Pancreas (tissue), 10 donors: ENCODE measurements at places on chromosomes 12 and 14. TPM values are rescaled to one million over a fixed set of nuclear protein-coding genes. Genes with fewer than 3 reads are reported as not detected.

The OTX2 gene
- not detected for total RNA-seq

- H3K4me3 ChIP-seq, result no peak overlapping the region
- H3K36me3 ChIP-seq, result no peaks in the 10 kb centered on the region
- no peaks in the 10 kb centered on the region for H3K4me1 ChIP-seq
- no peaks in the 10 kb centered on the region for H3K27me3 ChIP-seq
Observed at GRCh38 chr12:109448707-109449390, 28.3 kb downstream of the KCTD10 start.

The GALNT9 gene
- total RNA-seq, result not detected

The GMPR2 gene
- 31.9 TPM for total RNA-seq

The OR9K2 gene
- total RNA-seq, result not detected

DNA sequence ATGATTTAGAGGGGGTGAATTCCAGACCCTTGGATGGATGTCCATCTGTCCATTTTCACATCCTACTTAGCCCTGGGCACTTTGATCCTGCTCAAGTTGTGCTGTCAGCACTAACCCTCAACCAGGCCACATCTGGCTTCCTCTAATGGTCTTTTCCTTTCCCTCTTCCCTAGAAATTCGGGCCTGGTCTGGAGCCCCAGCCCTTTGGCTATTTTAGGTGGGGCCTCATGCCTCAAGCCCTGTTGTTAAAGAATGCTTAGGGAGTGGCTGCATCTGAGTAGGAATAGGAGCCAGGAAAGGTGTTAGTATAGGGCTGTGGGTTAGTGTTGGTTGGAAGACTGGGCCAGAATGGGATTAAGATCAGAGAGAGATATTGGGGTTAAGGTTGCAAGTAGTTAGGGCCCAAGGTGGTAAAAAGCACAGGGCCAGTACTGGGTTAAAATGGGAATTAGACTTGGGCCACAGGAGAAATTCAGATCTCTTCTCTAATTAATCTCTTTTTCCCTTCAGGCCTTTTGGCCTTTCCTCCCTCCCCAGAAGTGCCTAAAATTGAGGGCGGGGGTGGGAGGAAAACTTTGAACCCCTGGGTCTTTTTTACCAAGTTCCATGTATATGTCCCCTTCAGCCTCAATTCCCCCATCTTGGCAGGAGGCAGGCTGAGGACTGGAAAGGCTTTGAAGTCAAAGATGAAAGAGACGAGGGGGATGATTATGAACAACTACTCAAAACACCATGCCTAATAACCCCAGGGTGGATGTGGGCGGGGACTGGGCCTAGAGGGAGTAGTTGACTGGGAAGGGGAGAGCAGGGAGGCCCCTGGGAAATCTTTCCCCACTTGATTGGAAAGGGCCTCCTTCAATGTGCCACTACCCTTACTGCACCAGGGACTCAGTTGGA lies 4.0 kb upstream of the ZNF385A start:
- no peak overlapping the region for H3K4me3 ChIP-seq
- no peaks in the 10 kb centered on the region for H3K27me3 ChIP-seq
- DNase-seq, result no peak
- no peaks in the 10 kb centered on the region for H3K4me1 ChIP-seq

The SLC16A7 gene
- 28.2 TPM for total RNA-seq

The TAS2R7 gene
- total RNA-seq, result not detected

GRCh38 chr14:100190126-100190525 lies 30.7 kb upstream of the DEGS2 start:
- no peaks in the 10 kb centered on the region for H3K27me3 ChIP-seq
- H3K4me1 ChIP-seq, result no peaks in the 10 kb centered on the region
- no peaks in the 10 kb centered on the region for H3K36me3 ChIP-seq
- no peak overlapping the region for H3K4me3 ChIP-seq
- no peak for DNase-seq
- H3K27ac ChIP-seq, result no peak overlapping the region

The NEUROD4 gene
- total RNA-seq, result not detected

DNA sequence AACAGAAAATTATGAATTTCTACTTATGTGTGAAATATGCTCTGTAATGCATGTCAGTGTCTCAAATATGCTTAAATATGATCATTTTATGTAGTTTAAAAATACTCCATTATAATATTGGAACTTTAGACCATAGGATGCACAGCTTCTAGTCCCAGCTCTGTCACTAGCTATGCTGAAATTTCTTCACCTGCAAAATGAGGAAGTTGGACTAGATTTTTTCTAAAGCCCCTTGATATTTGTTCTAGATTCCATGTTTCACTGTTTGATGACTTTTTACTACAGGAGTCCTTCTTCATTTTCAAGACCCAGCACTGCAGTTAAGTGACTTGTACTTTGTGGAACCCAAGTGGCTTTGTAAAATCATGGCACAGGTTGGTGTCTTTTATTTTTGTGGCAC lies 90.1 kb downstream of the LRRK2 start:
- H3K36me3 ChIP-seq, result no peaks in the 10 kb centered on the region
- H3K4me1 ChIP-seq, result no peaks in the 10 kb centered on the region
- DNase-seq, result no peak

- no peaks in the 10 kb centered on the region for H3K36me3 ChIP-seq
- no peak overlapping the region for H3K27ac ChIP-seq
- H3K27me3 ChIP-seq, result peaks cover 8% of the 10 kb centered on the region
- H3K4me3 ChIP-seq, result no peak overlapping the region
Observed at GRCh38 chr12:83818881-83819280, 1093.7 kb downstream of the SLC6A15 start.

The RIMBP2 gene
- total RNA-seq, result 1.8 TPM

The TMEM30B gene
- total RNA-seq, result 15.9 TPM

DNA sequence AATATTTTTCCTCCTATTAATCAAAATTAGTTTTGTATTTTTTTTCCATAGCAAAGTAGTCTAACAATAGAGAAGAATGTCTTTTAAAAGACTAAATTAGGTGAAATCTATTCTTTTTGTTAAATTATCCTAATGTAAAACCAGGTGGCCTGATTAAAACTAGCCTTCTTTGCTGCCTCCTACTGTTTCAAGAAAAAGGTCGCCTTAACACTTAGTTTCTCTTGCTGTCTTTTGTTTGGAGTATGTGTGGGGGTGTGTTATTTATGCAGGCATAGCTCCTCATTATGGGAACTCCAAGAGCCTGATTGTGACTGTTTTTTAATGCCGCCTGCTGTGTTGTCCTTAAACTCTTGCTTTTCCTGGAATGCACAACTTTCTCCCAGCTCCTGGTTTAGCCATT lies 855.3 kb downstream of the DIO2 start:
- no peaks in the 10 kb centered on the region for H3K36me3 ChIP-seq
- no peaks in the 10 kb centered on the region for H3K27me3 ChIP-seq
- DNase-seq, result no peak

DNA sequence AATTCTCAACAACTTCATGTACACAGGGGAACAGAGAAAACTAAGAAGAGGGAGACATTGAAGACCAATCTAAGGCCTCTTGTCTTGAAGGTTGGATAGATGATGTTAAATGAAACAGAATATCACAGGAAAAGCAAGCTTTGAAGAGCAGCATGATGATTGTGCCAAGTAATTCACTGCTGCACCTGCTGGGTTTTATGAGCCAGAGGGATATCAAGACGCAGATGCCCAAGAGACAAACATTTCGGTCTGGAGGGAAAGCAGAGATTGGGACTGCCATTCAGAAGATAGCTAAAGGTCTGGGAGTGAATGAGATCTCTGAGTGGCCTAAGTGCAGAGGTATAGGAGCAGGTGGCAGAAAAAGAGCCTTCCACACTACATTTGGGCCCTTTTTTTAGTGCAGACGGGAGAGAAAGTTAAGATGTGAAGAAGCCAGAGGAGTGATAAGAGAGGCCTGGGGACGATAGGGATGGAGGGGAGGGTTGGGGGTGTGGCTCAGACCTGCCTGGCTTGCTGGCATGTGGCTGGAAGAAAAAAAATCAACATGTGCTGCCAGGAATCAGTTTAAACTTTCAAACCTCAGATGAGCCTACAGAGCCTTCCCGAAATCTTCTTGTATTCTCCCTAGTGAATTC lies 200.6 kb downstream of the AEBP2 start:
- H3K36me3 ChIP-seq, result no peaks in the 10 kb centered on the region
- H3K27me3 ChIP-seq, result no peaks in the 10 kb centered on the region
- DNase-seq, result no peak
- no peak overlapping the region for H3K4me3 ChIP-seq

DNA sequence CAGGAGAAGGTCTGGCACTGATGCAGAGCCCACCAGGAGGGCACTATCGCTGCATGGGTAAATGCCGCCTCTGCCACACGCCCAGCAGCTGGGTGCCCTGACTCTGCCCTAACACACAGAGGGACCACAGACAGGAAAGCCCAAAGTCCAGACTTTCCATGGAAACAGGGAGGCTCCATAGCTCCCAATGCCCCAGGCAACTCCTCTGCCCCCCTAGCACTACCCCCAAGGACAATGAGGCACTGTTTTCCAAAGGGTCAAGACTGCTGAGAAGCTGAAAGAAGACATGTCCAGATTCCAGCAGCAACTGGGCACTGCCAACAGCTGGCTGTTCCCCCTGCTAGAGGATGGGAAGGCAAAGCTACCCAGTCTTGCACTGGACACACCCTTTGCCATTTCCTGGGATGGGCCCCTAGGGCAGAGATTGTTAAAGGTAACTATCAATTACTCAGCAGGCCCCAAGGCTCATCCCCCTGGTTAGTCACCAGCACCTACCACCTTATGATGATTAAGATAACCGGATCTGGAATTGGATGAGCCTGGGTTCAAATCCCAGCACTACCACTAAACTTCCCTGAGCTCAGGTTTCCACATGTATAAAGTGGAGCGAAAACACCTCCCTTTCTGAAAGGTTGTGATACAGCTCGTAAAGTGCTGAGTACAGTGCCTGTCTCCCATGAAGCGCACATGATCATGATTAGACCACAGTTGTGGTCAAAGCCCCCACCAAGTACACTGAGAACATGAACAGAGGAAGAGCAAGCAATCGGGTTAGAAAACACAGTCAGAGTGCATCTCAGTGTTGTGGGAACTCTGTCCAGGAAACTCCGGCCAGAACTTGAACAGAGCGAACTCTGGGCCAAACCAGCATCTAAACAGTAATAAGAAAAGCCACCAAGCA lies 3.3 kb downstream of the PXN start:
- peak overlapping the region; percentile 56 for H3K27ac ChIP-seq
- H3K36me3 ChIP-seq, result no peaks in the 10 kb centered on the region
- H3K4me1 ChIP-seq, result peaks cover 16% of the 10 kb centered on the region
- no peaks in the 10 kb centered on the region for H3K27me3 ChIP-seq
- no peak overlapping the region for H3K4me3 ChIP-seq

DNA sequence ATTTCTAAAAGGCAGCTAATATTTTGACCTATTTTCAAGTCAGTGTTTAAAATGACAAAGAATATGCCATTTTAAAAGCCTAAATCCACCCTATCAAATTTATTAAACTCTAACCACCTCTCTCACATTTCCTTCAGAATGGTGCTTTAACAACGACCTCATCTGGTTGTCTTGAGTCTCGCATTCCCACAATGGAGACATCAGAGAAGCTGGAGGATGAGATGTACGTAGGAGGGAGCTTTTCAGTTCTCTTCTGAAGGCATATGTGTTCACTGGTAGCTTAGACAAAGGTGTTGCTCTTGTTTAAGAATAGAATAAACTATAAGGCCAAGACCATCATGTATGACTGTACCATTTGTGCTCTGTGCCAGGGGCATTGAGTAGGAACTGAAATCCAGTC lies 82.9 kb downstream of the BCL2L14 start:
- peaks cover 17% of the 10 kb centered on the region for H3K36me3 ChIP-seq
- H3K4me3 ChIP-seq, result no peak overlapping the region
- no peak overlapping the region for H3K27ac ChIP-seq
- no peaks in the 10 kb centered on the region for H3K27me3 ChIP-seq
- no peak for DNase-seq

GRCh38 chr14:35558680-35559079 lies 24.7 kb downstream of the INSM2 start:
- H3K36me3 ChIP-seq, result no peaks in the 10 kb centered on the region
- no peak overlapping the region for H3K27ac ChIP-seq
- no peak overlapping the region for H3K4me3 ChIP-seq
- DNase-seq, result no peak
- H3K4me1 ChIP-seq, result no peaks in the 10 kb centered on the region
- H3K27me3 ChIP-seq, result no peaks in the 10 kb centered on the region

DNA sequence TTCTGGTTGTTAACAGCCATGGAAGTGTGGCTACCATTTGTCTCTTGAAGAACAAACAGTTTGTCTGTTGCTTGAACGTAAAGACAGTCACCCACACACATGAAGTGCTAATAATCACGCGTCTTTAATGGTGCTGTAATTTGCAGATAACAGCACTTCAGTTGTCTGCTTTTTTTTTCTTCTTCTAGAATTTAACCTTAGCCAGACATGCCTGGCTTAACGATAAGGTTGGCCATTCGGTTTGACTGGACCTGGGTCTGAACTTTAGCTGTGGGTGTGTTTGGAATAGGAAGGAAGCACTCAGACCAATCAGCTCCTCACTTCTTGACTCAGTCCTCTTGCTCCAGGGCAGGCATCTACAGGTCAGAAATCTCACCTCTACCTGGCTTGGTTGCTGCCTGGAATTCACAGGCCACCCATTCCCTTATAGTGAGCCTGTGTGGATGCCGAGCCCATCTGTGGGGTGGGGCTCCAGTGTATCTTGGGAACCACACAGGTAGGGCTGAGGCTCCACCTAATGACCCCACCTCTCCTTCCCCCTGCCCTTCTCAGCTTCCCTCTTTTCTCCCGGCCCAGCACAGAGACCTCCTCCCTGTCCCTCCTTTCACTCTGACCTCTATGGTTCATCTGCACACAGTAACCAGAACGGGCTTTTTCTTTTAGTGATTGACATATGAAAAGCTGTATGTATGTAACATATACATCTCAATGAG lies 246.4 kb upstream of the PWP1 start:
- H3K27ac ChIP-seq, result no peak overlapping the region
- DNase-seq, result no peak
- no peaks in the 10 kb centered on the region for H3K27me3 ChIP-seq
- H3K36me3 ChIP-seq, result no peaks in the 10 kb centered on the region
- no peaks in the 10 kb centered on the region for H3K4me1 ChIP-seq

GRCh38 chr12:55686366-55687010 lies 21.2 kb downstream of the ITGA7 start:
- no peak for DNase-seq
- no peaks in the 10 kb centered on the region for H3K27me3 ChIP-seq
- H3K4me1 ChIP-seq, result no peaks in the 10 kb centered on the region
- H3K27ac ChIP-seq, result no peak overlapping the region

DNA sequence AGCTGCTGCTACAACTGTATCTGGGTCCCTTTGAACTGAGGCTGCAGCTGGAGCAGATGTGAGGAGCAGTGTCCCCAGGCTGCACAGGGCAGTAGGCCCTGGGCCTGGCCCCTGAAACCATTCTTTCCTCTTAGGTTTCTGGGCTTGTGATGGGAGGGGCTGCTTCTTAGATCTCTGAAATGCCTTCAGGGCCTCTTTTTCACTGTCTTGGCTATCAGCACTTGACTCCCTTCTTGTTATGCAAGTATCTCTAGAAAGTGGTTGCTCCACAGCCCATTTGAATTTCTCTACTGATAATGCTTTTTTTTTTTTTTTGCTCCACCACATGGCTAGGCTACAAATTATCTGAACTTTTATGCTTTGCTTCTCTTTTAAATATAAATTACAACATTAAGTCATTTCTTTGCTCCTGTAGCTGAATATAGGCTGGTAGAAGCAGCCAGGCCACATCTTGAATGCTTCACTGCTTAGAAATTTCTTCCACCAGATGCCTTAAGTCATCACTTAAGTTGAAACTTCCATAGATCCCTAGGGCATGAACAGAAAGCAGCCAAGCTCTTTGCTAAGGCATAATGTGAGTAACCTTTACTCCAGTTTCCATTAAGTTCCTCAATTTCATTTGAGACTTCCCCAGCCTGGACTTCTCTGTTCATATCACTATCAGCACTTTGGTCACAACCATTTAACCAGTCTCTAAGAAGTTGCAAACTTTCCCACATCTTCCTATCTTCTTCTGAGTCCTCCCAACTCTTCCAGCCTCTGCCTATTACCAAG lies 41.1 kb downstream of the ACSM4 start:
- no peaks in the 10 kb centered on the region for H3K27me3 ChIP-seq
- no peaks in the 10 kb centered on the region for H3K4me1 ChIP-seq
- DNase-seq, result no peak
- H3K4me3 ChIP-seq, result no peak overlapping the region
- H3K27ac ChIP-seq, result no peak overlapping the region

The SERPINA12 gene
- not detected for total RNA-seq
